ENCODE measurements at places on chromosomes 11 and 22.

DNA sequence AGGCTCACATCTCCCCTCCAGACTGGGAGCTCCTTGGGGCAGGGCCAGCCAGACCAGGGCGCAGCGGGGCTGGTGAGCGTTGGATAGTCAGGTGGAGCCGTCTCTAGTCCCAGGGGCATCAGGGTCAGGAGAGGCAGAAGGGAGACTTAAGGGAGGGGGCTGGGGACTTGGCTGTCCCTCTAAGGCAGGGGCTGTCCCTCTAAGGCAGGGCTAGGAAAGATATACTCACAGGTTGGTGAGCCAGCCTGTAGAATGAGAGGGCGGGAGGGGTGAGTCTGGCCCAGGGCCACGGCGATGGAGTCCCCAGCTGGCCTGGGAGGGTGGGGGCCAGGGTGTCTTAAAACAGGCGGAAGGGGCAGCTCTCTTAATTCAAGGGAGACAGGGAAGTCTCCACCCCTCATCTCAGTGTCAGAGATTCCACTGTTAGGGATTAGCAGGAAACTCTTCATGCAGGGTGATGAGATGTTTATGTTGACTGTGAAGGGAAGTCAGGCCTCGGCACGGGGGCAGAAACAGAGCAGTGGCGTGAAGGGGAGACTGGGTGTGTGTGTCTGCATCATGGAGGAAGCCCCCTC, 11.3 kb downstream of the P2RY2 start:
- no peak for DNase-seq

- DNase-seq, result no peak
Observed at GRCh38 chr22:44055805-44056204, 31.7 kb downstream of the PARVB start.

GRCh38 chr11:78727816-78728215, 153.2 kb upstream of the NARS2 start:
- DNase-seq, result no peak

DNA sequence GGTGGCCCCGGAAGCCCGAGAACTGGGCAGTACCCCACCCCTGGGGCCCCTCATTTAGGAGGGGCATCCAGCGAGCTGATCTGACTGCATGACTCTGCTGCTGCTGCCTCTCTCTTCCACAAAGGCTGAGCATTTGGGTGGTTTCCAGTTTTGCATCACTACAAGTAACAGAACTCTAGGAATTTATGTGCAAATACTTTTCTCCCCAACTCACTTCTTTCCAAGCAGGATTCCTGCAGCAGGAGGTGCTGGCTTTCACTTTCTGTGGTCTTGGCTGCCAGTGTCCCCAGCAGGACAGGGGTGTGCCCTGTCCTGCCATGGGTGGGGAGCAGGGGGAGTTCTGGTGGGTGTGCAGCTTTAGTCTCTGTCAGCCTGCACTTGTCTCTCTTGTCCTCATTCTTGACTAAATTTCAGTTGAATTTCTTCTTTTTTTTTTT, 21.2 kb downstream of the UPB1 start:
- no peak for DNase-seq

- no peak for DNase-seq
Observed at GRCh38 chr11:19467904-19468303, 227.2 kb upstream of the E2F8 start.

GRCh38 chr11:3156661-3157311, 8.3 kb downstream of the OSBPL5 start:
- DNase-seq, result no peak
